ENCODE measurements at places on chromosomes 2 and 18.

DNA sequence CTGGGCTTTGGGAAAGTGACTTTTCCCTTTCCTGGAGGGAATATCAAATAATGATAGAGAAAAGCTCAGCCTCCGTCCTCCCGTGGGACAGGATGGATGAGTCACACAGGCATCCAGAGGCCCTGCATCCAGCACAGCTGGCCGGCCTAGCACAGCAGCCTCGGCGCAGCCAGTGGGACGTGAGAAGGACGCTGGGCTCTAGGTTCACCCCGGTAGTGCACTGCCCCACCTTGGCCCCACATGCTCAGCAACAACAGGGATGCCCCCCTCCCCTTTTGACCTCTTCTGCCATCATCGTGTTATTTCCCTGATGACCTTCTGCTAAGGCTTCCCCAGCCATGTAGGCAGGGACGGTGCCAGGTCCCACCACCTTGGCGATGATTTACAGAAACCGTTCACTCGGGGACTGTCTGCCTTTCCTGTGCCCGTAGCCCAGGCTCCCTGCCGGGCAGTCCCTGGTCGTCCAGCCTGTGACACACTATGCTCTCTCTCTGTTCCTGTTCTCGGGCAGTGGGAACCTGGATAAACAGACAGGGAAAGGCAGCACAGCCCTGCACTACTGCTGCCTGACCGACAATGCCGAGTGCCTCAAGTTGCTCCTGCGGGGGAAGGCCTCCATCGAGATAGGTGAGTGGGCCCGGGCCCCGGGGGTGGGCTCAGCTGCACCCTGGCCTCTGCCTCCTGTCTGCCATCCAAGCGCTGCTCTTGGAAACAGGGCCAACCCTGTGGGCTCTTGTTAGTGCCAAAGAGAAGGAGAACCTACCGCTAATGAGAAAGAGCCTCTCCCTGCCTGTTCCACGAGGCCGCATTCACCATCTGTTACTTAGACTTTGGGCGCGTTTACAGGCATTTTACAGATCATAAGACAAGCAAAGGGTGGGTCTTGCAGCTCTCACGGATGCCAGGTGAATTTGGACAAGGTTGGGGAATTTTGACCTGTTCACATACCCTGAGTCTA is 44.6 kb downstream of the ITGB1BP1 start:
- DNase-seq, result no peak

GRCh38 chr18:28163201-28163775 is 13.6 kb downstream of the CDH2 start:
- no peak for DNase-seq

DNA sequence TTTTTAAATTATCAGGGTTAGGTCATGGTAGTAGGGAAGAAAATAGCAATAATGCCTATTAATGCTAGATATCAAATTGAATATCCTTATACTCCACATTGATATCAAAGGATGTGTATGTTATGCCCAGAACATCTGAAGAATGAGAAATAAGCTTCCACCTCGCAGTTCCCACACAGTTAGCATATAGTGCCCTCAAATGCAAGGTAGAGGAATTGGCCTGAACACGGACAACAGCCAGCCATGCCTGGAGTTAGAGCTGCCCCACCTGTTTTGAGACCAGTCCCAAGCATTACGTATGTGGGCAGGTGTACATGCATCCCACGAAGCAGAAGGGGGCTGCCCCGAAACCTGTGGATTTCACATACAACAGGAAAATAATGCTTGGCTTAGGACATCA is 79.6 kb downstream of the SUMO1 start:
- no peak for DNase-seq

- no peak for DNase-seq
Observed at GRCh38 chr2:88666576-88666975, 24.9 kb upstream of the RPIA start.

All from stimulated activated CD8-positive, alpha-beta memory T cell treated with anti-CD3 and anti-CD28 coated beads, Interleukin-15, amount 100 ng/mL, for 1 hour (primary cell).